ENCODE measurements at places on chromosomes 2 and 18.
A peak's percentile ranks its signal among the peaks of the same experiment; 100 is the strongest.

- DNase-seq: no peak
These were observed 7.5 kb upstream of the KLHL30 start for GRCh38 chr2:238130696-238131628.

- no peak for DNase-seq
These were observed 9.1 kb downstream of the LOXL3 start for GRCh38 chr2:74544634-74545033.

DNA sequence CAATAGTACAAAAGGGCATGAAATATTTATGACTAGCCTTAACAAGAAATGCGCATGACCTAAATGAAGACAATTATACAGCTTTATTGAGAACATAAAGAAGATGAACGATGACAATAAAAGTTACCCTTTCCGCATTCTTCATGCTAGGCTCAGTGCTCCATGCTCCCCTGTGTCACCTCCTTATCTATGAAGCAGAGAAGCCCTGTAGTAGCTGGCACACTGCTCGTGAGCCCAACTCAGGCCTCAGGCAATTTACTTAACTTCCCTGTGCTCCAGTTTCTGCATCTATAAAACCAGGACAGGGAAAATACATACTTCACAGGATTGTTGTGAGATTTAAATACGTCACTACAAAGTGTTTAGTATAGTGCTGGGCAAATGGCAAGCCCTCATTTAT lies 34.5 kb upstream of the NABP1 start:
- no peak for DNase-seq

DNA sequence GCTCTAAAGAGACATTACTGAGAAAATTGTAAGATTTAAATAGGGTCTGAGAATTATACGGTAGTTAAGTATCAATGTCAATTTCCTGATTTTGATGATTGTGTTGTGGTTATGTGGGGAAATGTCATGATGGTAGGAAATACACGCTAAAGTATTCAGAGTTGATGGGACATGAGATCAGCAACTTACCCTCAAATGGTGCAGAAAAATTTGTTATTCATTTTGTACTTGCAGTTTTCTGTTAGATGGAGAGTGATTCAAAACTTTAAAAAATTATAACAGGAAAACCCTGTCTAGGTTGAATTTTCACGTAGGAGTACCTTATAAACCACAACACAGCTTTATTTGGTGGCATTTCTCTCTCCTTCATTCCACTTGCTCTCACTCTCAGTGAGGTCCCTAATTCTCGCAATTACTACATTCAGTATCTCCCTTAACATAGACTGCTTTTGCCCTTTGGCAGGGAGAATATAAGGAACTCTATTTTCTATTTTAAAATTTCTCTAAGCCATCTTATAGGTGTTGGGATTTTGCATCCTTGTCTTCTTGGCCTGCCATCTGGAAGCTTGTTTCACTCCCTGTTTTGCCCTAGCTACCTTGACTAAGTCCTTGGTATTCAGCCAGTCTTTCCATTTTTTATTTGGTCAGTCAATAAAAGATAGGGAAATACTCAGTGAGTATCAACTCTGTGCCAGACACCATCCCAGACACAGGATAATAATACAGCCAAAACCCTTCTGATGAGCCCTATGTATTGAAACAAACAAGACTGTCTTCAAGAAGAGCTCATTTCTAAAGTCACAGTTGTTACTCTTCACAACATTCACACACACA lies 550.6 kb upstream of the ACVR2A start:
- DNase-seq: no peak

DNA sequence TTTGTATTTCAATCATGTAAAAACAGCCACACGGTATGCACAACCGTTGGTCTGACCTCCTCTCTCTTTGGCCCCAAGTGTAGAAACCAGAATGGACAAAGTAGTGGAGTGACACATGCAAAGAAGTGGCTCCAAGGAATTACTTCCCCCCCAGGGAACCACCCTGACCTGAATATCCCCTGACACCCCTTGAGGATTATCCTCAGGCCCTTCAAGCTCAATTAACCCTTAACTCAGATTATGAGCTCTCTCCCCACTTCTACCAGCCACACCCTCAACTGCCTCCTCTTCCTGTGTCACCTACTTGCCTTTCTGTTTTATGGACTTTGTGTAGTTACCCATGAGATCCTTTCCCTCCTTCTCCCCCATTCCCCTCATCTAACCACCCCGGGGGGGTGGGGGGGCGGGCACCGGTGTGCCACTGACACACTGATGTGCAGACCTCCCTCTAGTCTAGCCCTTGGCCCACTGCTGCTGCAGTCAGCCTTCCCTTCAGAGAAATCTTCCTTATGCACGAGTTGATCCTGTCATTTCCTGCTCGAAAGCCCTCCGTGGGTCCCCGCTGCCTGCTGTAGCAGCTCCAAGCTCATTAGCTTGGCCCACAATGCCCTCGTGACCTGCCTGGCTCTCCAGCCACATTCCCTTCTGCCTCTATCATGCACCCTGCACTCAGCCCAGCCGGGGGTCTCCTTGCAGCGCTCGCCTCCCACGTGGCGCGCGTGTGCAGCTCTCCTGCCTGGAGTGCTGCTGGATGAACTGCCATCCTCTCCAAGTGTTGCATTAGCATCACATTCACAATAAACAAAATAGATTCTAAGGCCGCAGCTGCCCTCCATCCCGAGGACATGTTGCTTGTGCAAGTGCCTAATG lies 40.1 kb upstream of the TMEM177 start:
- no peak for DNase-seq

GRCh38 chr2:200765139-200765951 lies 46.4 kb upstream of the BZW1 start:
- no peak for DNase-seq

DNA sequence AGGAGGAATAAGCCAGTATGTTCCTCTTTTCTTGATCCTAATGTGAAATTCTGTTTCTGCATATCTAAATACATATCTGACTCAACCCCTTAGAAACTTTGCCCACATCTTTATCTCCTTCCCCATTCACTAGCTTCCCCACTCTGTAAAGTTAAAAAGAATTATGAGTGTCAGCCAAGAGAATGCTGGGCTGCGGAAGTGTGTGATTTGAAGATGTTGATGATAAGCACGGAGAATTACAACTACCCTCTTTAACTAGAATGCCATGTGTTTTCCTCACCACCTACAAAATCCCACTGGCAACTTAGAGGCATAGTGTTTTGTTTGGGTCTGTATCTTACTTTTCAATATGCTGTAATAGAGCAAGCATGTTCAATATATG lies 490.4 kb upstream of the FANCL start:
- peak; percentile 85 for DNase-seq

- no peak for DNase-seq
These were observed 167.5 kb downstream of the BCL2 start for GRCh38 chr18:63152096-63152495.

- DNase-seq: no peak
These were observed 631 bp downstream of the MORN2 start for GRCh38 chr2:38876407-38876806.

- DNase-seq: no peak
These were observed 22.0 kb downstream of the SPP2 start for GRCh38 chr2:234072454-234072853.

- no peak for DNase-seq
These were observed 87.9 kb downstream of the GLI2 start for GRCh38 chr2:120823551-120823950.

GRCh38 chr18:47054369-47054768 lies 18.9 kb upstream of the ELOA2 start:
- no peak for DNase-seq

DNA sequence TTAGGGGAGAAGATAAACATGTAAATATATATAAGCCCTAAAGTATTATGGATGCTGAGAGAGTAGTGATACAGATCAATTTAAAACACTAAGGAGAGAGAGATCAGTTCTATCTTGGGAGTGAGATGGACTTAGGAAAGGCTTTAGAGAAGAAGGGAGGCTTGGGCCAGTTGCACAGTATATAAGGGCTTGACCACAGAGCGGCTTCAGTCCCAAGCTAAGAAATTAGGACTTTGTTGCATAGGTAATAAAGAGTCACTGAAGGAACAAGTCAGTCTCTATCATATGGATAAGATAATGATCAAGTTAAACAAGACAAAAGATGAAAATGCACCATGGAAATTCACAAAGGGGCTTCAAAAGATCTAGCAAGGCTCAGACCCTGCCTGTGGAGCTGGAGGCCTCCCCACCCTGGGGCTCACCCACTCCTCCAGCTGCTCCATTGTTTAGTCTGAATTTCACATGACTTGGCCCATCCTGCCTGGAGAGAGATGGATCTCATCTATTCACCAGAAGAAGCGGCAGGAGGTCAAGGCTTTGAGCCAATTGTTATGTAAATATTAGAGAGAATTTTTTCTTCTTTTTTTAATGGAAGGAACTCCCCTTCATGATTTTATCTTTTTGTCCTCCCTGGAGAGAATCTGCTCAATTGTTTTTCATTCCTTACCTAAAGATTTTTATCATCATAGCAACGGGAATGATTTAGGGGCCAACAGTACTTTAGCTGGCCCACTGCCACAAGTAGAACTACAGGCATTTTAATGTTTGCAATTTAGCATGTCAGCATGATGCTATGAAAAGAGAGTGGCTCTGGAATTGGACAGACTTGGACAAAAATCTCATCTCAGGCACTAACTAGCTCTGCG lies 44.0 kb downstream of the GYPC start:
- no peak for DNase-seq

DNA sequence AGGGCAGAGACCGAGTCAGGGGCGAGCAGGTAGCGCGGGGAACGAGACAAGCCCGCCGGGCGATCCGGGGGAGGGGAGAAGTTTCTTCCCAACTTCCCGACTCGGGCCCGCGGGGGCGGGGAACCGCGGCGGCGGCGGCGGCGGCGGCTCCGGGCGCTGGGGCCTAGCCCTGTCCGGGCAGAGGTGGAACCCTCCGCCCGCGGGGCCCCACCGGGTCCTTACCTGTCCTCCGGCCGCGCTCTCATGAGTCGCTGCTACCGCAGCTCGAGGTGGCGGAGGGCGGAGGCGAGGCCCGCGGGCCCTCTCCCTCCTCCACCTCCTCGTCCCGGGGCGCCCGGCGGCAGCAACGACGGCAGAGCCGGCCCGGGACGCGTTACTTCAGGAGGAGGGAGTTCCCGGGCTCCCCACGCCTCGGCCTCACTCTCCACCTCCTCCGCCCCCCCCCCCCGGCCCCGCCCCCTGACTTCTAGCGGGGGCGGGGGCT lies at the start of gene YES1:
Gene YES1 (minus strand): TSS at position 351 of the 484 bp plus-strand sequence. CDS start 55,415 bp downstream, outside the sequence.
- peak; percentile 8 for DNase-seq

All from inflammatory macrophage (primary cell).